IPS DF 19.7 (cell line): ENCODE measurements at places on chromosomes 13 and 19.

DNA sequence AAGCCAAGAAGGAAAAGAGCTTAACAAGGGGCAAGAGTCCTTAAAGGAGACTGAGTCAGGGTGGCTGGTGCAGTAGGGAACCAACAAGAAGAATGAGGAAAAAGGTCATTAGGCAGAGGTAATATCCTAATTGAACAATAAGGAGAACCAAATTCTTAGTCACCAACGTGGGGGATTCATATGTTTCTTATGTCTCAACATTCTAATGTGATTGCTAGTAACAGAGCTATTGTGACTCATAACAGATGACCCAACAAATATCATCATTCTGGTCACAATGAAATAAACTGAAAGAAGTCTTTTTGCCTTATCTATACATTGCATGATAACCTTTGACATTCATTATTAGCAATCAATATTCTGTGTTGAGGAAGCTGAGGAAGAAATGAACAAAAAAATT lies 101.6 kb downstream of the RAP2A start:
- DNase-seq, result no peak

GRCh38 chr19:34310494-34310981 lies 54.5 kb upstream of the GPI start:
- DNase-seq, result no peak

GRCh38 chr19:17229890-17230289 lies 3.9 kb downstream of the OCEL1 start:
- DNase-seq, result no peak

GRCh38 chr19:58558623-58559274 lies 338 bp upstream of the UBE2M start:
- DNase-seq, result peak; percentile 78

DNA sequence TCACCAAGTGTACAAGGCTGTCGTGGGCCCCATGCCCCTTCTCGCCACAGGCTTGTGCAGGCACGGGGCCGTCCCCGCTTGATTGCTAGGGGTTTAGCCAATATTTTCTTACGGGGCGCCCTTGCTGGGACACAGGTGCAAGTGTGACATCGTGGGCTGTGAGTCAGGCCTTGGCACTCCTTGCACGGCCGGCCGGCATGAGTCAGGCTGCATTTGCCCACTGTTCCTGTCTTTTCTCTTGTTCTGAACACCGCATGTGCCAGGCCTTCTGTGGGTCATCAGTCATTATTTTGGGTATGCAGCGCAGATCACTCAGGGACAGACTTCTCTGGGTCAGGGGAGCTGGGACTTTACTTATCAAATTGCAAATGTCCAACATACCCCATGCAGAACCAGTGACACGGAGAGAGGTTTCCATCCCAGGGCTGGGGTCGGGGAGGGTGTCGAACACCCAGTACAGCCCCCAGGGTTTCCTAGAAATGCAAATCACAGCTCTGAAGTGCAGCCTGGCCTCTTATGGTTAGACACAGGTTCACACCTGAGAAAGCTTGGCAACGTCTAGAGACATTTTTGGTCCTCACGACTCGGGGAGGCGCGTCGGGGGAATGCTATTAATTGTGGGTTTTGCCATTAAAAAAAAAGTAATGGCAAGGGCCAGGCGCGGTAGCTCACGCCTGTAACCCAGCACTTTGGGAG lies 22.5 kb upstream of the KLF2 start:
- DNase-seq, result no peak

GRCh38 chr19:45973553-45974338 lies at the start of gene NOVA2:
TSS of gene NOVA2 (minus strand) at chr19:45973865. CDS start at chr19:45973351, 514 bp downstream.
- no peak for DNase-seq

- no peak for DNase-seq
These were observed 4.8 kb downstream of the RPS16 start for GRCh38 chr19:39430675-39431593.

- DNase-seq, result no peak
These were observed 7.5 kb upstream of the WDFY2 start for GRCh38 chr13:51576754-51577153.

GRCh38 chr13:42218576-42218975 lies 53.4 kb upstream of the AKAP11 start:
- DNase-seq, result no peak

- no peak for DNase-seq
These were observed 101.2 kb upstream of the MBNL2 start for GRCh38 chr13:97120976-97121375.

GRCh38 chr19:13784731-13785452 lies 10.4 kb upstream of the ZSWIM4 start:
- DNase-seq, result peak; percentile 40

DNA sequence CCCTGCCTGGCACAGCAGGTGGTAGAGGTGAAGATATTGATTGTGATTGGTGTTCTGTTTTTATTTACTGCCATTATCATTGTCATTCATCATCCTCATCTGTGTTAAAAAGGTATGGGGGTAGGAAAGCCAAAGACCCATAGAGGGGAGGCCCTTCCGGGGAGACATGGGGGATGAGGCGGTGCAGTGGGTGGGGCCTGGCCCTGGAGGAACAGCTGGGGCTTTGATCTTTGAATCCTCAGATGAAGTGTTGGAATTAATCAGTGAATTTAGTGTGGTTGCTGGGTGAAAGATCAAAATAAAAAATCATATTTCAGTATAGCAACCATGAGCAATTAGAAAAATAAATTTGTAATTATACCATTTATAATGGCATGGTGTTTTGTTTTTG lies 7.4 kb downstream of the PTH2 start:
- no peak for DNase-seq

GRCh38 chr13:51534041-51534817 lies 50.0 kb upstream of the WDFY2 start:
- no peak for DNase-seq

DNA sequence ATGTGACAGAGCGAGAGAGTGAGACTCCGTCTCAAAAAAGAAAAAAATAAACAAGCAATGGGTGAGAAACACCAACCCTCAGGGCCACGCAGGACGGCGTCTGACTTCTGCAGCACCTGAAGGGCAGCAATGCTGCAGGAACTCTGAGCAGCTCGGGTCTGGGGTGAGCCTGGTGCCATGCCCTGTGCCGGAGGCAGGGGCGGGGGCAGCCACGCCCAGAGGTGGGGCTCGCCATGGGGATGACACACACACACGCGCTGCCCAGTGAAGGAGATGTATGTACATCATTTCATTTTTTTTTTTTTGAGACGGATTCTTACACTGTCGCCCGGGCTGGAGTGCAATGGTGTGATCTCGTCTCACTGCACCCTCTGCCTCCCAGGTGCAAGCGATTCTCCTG lies 24.3 kb downstream of the GPX4 start:
- no peak for DNase-seq

DNA sequence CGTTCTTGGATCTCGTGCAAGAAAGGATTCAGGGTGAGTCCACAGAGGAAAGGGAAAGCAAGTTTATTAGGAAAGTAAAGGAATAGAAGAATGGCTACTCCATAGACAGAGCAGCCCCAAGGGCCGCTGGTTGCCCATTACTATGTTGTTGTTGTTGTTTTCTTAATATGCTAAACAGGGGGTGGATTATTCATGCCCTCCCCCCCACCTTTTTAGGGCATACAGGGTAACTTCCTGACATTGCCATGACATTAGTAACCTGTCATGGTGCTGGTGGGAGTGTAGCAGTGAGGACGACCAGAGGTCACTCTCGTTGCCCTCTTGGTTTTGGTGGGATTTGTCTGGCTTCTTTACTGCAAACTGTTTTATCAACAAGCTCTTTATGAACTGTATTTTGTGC lies 29.1 kb upstream of the PCDH9 start:
- DNase-seq, result no peak

GRCh38 chr13:85148009-85148408 lies 651.2 kb downstream of the SLITRK6 start:
- DNase-seq, result no peak

- DNase-seq, result no peak
These were observed 86.7 kb downstream of the COL4A2 start for GRCh38 chr13:110393761-110394160.

- no peak for DNase-seq
These were observed 873.7 kb downstream of the SLITRK5 start for GRCh38 chr13:88544836-88545235.

DNA sequence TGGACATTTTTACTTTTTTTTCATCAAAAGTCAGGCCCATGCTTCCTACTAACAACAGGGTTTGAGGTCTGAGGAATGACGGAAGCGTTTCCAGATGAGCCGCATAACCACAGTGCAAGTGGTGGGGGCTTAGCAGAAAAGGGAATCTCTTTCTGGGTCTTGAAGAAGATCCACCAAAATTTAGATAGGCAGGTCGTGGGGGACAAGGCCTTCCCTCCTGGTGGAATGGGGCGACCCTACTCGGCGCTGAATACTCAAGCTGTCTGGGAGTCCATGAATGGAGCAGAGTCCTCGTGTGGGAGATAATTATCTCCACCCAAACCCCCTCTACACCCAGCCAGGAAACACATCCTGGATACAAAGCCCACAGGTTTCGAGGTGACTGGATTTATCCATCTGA lies 36.9 kb downstream of the CARS2 start:
- no peak for DNase-seq

GRCh38 chr13:32121316-32121715 lies 89.7 kb downstream of the FRY start:
- DNase-seq, result no peak

DNA sequence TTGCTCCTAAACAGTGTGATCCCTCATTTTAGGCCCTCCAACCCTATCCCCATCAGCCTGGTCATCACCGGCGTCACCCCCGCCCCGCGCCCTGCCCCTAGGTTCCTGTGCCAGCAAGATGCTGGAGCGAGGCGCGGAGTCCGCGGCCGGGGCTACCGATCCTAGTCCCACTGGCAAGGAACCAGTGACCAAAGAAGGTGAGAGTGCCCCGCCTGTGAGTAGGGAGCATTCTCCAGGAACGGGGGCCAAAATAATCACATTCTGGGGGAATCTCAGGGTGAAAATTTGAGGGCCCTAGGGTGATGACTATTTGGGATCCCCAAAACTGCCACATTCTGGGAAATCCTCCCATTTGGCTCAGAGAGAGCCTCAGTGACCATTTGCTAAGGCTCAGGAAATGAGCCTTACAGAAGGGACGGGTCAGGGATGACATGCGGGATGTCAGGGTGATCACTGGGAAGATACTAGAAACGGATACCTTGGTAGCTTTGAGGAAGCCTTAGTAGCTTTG lies 1.4 kb downstream of the ZNF575 start:
- no peak for DNase-seq

DNA sequence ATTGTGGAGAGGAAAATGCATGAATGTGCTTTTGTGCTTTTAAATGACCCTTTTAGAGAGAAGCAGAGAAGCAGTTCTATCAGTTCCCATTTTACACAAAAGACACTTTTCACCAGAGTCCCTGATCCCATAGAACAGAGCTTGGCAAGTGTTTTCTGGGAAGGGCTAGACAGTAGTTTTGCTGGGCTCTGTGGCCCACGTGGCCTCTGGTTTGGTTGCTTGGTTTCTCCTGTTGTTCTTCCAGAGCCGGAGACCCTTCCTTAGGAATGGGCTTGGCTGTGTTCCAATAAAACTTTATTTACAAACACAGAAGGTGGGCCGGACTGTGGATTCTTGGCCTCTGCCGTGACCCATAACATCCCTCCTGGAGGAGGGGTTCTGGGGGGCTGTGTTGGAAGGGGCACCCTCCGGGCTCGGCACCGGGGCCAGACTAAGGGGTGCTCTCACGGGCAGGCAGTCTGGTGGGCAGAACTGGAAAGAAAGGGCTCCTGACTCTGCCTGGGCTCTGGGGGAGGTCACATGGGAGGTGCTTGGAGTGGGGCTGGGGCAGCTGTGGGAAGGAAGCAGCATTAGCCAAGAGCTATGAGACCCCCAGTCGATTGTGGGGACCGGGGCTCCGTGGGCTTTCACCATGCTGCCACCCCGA lies 3.2 kb downstream of the SPPL2B start:
- DNase-seq, result no peak

DNA sequence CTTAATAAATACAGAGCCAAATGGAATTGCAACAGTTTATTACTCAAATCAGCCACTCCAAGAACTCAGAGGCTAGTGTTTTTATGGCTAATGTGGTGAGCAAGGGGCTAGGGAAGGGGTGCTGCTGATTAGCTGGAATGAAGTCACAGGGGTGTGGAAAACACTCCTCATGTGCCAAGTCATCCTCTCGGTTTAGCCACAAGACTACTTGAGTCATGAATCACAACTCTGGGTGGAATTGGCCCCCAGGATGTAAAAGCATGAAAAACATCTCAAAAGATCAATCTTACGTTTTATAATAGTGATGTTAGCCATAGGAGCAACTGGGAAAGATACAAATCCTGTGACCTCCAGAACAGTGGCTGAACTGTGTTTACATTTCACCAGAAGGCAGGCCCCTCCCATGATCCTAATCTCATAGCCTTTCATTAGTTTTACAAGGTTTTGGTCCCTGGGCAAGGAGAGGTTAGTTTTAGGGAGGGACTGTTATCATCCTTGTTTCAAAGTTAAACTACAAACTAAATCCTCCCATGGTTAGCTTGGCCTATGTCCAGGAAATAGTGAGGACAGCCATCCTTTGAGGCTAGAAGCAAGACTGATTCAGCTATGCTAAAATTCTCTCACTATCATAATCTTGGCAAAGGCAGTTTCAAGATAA lies 2020.1 kb upstream of the PCDH20 start:
- no peak for DNase-seq

DNA sequence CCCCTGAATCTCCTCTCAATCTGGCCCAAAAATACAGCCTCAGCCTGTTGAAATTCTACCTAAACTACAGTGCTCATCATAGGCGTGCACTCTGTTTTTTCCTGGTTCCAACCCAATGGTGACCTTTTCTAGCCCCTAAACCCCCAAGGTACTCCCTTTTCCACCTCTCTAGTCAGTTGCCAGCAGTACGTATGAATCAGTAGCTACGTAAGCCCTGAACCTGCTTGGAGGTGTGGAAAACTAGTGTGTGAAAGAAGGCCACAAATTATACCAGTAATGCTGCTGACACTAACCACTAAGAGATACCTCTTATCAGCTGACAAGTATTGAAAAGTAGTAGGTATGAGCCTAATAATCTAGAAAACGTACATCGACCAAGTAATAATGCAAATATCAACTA lies 60.9 kb downstream of the FOXO1 start:
- DNase-seq, result no peak

DNA sequence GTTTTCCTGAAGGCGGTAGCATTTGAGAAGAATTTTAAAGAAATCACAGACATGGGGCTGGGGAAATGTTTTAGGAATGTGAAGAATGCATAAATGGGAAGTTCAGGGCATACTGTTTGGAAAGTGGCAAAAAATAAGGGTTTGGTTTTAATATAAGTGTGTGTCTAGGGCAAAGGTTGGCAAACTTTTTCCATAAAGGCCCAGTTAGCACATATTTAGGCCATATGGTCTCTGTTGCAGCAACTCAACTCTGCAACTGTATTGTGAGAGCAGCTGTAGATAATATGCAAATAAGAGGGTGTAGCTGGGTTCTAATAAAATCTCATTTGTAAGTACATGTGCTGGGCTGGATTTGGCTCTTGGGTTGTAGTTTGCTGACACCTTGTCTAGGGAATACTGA lies 521.9 kb downstream of the DIAPH3 start:
- DNase-seq, result no peak

- no peak for DNase-seq
These were observed 128.6 kb downstream of the HS6ST3 start for GRCh38 chr13:96218475-96218874.

DNA sequence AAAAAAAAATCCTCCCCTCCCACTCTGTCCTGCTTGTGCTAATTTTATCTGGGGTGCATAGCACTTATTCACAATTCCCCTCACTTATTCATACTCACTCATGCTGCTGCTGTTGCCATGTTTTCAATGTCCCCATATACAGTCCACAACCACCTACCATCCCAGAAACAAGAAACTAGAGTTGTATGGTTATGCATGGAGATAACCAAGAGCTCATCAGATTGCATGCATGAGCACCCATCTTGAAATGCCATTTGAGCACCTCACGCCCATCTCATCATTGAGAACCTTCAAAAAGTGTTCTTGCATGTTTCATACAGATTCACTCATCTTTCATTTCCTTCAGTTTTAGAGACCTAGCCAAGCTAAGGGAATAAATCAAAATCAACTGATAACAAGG lies 15.1 kb upstream of the N4BP2L2 start:
- DNase-seq, result no peak
